ENCODE measurements at places on chromosomes 5 and 9.

DNA sequence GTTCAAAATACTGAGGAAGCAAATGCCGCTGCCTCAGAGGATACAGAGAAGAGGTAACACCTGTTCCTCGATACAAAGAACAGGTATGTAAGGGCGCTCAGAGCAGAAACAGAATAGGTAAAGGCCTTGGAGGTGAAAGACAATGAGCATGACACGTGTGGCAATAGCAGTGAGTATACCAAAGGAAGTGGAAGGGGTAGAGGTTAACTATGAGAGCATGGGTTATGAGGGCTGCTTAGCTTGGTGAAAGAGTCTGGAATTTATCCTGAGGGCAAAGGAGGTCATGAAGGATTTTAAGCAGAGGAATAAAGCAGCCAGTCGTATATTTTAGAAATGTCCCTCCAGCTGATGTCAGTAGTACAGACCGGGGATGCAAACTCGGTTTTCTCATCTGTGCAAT is 269.8 kb upstream of the ZNF462 start:
- no peak for DNase-seq

- no peak for DNase-seq
Observed at GRCh38 chr5:120794121-120794520, 330.0 kb downstream of the PRR16 start.

- peak; percentile 76 for DNase-seq
Observed at GRCh38 chr5:135466178-135467050, 14.3 kb upstream of the TIFAB start.

- no peak for DNase-seq
Observed at GRCh38 chr5:78597974-78598371, 50.6 kb downstream of the LHFPL2 start.

DNA sequence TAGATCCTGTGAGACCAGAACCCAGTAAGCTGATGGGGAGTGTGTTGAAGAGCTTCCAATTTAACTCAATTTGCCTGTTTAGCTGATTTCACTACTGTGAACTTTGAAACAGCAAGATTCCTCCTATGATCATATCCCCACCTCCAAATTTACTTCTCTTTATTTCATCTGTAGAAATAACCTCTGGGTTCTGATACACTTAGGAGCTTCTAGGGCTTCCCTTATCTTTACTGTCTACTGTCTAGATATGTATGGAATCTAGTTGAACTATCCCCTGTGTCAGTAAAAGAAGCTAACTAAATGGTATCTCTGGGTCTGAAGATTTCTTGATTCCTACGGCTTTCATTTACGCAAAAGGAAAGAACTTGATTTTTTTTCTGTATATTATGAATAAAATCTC is 116.8 kb downstream of the GCNT1 start:
- DNase-seq: no peak

GRCh38 chr5:123571927-123572326 is 60.0 kb downstream of the CSNK1G3 start:
- DNase-seq: no peak

DNA sequence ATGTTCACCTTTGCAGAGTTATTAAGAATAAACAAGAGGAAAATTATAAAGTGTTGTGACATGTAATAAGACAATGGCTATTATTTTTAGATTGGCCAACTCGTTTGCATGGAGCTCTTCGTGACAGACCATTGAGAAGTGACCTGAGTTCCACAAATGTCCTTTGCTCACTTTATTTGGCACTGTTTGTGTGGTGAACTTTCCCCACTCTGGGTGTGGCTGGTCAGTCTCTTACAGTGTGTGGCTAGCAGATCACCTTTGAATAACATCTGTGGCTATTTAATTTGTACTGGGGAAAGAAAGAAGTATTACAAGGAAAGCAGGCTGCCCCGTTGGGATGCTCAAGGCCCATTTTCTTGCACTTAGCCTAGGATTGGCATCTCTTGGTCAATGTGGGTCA is 274.1 kb upstream of the WWC1 start:
- DNase-seq: no peak

DNA sequence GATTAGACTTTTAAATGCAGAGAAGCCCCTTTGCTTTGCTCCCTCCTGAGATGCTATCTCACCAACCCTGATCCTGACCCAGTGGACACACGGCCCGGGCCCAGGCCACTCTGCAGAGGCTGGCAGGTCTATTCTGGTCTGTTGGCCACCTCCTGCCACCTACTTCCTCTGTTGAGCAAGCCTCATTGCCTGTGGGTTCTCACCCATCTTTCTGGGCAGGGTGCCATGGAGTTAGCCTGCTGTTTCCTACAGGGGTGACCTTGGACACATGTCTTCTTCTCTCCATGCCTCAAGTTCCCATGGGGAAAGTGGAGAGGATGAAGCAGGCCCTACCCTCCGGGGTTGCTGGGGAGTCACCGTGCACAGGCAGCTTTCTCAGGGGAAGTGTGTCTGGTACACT is 266.2 kb upstream of the IRX1 start:
- no peak for DNase-seq

DNA sequence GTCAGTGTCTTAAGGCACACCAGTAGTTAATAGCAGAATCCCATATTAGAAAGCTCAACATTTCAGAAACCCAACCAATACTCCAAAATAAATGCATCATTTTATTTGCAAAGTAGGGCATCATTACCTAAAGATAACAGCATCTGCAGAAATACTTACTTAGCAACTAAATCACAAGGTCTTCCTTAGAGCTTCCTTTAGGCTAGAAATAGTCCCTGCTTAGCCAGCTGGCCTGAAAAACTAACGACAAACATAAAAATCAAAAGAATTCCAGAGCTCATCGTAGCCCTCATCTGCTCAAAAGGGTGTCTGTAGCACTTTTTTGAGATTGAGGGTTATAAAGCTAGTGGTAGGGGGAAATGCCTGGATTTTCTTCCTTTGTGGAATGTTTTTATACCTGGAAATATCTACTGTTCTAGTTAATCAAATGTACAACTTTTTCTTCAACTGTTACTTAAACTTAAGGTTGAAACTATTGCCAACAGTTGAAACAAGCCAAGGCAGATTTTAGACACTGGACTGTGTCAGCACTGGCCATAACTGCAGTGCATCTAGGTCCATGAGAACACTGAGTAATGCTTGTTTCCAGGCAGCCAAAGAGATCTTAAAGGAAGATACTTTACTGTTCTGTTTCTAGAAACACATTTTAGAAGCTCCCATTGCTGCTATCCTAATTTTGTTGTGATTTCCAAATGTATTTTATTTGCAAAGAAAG is 129.4 kb upstream of the RASA1 start:
- no peak for DNase-seq

DNA sequence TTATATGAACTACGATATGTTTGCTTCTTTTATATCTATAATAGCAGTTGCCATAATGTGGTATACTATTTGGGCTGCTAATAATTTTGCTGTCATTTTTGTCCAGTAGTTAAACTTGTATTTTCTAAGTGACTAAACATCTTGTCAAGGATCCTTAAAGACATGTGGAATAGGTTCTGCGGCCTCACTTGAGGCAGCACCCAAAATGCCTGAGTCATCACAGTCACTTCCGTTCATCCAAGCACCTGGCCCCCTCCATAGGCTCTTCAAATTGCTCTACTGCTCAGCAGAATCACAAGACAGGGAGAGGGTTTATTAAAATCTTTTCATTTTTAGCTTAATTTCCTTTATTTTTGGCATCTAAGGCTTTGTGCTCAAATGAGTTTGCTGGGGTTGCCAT is 259.1 kb downstream of the AOPEP start:
- no peak for DNase-seq

- DNase-seq: no peak
Observed at GRCh38 chr5:74685979-74686631, 1.1 kb downstream of the HEXB start.

GRCh38 chr5:169686137-169686536 is 49.1 kb downstream of the DOCK2 start:
- DNase-seq: no peak

DNA sequence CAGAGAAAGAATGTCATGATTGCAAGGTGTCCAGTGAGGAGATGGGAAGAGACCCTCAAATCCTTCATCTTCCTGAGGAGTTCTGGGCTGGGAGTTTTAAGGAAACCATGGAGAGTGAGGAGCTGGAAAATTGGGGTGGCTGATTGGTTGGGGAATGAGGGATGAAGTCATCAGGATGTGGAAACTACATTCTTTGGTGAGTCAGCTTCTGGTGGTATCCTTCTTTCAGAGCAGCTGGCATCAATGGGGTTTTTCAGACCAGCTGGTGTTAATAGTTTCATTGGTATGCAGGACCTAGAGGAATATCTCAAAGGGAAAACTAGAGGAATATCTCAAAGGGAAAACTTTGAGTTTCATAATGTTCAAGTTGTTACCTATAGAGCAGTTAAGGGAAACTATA is 45.2 kb downstream of the RNF180 start:
- DNase-seq: no peak

- DNase-seq: no peak
Observed at GRCh38 chr9:77807281-77807683, 159.2 kb upstream of the GNA14 start.

GRCh38 chr5:151906246-151906645 is 18.4 kb downstream of the GLRA1 start:
- DNase-seq: no peak

- peak; percentile 2 for DNase-seq
Observed at GRCh38 chr9:84141741-84142370, 161.3 kb downstream of the RMI1 start.

DNA sequence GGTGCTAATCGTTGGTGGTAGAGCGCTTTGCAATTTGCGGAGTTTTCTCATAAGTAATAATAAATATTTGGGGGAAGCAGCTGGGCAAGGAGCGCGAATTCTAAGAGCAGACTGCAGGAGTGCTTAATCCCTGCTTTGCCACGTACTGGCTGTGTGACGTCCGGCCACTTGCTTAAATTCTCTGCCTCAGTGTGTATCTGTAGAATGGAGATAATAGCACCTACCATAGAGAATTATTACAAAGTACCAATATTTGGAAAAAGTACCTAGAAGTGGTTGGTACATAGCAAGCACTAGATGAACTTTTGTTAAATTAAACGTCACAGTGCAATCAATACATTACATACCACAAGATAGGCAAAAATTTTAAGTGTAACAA is 598 bp upstream of the TMED7 start:
- DNase-seq: no peak

GRCh38 chr5:111774525-111774924 is 17.5 kb upstream of the NREP start:
- peak; percentile 74 for DNase-seq

DNA sequence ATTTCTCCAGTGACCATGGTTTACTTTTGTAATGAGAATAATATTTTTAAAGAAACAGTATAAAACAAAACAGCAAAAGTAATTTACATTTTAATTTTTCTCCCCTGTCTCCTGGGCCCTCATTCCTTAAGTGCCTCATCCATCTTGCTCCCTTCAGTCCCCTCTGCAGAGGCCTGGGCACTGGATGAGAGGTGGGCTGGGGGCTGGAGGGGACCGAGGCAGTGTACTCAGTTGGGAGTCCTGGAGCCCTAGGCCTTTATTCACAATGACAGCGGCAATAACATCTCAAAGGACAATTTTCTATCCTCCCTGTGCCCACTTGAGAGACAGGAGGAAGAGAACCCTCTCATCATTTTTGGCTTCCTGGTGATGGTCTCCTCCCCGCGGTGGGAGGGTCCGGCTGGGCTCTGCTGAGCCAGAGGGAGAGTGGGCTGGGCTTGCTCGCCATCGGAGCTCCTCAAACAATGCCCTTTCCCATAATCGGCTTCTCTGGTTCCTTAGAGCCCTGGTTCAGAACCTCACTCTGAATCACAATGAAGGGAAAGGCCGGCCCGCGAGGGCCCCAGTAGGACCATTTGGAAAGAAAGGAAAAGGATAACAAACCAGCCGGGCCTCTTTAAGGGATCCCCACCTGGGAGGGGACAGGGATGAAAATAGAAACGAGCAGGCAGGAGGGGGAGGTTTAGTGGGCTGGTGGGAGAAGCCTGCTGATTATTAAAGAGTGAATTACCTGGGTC is 9.7 kb upstream of the SMIM32 start:
- DNase-seq: no peak

- DNase-seq: no peak
Observed at GRCh38 chr5:172706796-172707195, 64.2 kb downstream of the DUSP1 start.

DNA sequence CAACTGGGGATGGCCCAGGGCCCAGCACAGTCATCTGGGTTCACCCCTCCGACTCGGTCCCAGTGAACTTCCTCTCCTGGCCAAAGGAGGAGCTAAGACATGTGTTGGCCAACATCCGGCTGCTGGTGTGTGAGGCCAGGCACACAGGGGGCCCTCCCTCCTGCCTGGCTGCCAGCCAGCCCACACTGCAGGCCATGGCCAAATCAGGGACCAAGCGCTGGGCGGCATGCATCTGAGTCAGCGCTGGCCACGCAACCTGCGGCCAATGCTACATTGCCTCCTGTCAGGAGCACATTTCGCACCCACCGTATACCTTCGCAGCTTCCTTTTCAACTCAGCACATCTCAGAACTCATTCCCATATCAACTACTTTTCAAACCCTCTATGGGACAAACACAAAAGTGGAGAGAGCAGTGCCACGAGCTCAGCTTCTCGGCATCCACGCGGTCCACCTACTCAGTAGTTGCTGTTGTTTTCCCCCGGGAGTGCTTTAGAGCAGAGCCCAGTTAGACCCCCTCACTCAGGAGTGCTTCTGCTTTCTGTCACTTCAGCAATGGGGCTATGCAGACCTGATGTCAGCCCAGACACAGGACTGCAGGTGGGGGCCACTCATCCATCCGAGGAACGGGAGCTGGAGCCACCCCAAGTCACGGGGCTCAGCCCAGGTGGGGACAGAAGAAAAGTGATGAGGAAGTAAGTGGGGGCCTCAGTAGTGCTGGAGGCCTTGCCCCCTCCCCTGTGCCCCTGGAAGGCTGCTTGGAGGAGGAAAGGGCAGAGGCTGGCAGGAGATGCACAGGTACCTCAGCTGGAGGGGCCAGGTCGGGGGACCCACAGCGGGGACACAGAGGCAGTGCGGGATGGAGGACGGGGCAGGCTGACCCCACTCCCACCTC is 13.9 kb downstream of the NINJ1 start:
- DNase-seq: peak; percentile 60

GRCh38 chr5:116905885-116906284 is 331.3 kb upstream of the SEMA6A start:
- DNase-seq: no peak

DNA sequence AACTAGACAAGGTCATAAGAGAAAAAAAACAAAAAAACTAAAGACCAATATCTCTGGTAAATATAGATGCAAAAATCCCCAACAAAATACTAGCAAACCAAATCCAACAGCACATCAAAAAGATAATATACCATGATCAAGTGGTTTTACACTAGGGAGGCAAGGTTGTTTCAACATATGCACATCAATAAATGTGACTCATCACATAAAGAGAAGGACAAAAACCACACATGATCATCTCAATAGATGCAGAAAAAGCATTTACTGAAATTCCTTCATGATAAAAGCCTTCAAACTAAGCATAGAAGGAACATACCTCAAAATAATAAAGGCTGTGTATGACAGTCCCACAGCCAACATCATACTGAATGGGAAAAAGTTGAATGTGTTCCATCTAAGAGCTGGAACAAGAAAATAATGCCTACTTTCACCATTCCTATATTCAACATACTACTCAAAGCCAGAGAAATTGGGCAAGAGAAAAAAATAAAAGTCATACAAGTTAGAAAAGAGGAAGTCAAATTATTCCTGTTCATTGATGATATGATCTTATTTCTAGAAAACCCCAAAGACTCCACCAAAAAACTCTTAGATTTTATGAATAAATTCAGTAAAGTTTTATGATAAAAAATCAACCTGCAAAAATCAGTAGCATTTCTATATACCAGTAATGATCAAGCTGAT is 72.2 kb upstream of the FAM169A start:
- DNase-seq: no peak
